ENCODE measurements at places on chromosomes 3 and 15.

GRCh38 chr3:157508461-157508860 lies 5.2 kb upstream of the VEPH1 start:
- DNase-seq: no peak

DNA sequence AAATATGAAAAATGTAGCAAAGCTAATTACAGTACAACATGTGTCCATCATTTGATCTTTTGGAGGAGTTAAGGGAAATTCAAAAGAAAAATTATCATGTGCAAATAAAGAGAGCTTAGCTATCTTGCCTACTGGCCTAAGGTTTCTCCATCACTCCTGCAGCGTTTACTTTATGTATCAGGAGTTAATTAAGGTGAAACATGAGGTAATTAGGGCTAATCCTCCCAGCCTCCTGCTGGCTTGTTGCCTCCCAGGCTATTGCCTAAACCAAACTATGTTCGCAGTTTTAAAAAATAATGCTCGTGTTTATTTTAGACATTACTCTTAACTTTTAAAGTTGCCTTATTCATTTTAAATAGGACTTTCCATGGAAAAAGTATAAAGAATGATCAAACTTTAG lies 367.5 kb downstream of the ROBO2 start:
- no peak for DNase-seq

- DNase-seq: no peak
Measured at GRCh38 chr15:68430471-68431036, 1.4 kb downstream of the ITGA11 start.

GRCh38 chr15:96349034-96349856 lies 18.7 kb downstream of the NR2F2 start:
- no peak for DNase-seq

DNA sequence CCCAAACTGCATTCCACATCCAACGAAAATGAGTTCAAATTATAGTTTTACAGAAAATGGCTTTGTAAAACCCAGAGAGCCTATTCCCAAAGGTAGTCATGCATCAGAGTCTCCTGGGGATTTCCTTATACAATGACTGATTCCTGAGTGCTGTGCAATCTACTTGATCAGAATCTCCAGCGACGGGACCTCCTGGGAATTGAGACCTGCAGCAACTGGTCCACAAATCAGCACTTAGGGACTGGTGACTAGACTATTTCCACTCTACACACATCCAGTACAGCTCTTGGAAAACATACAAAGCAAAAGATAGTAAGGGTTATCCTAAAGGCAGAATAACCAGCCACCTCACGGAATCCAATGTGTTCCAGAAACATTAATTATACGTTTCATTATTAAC lies 871.0 kb upstream of the CFAP20DC start:
- no peak for DNase-seq

DNA sequence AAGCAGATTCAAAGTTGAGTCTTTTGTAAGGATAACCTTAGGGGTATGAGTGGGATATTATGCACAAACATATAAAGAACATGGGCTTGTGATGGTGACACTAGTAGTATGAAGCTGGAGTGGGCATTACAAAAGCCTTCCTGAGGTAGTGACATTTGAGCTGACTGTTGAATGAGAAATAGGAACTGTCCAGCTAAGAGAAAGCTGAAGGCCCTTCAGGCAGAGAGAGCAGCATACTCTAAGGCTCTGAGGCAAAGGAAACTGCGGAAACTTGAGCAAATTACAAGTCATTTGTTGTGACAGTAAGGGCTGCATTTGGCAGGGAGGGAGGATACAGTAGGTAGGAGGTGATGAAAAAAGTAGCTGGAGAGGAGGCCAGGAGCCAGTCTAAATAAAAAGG lies 190.7 kb upstream of the CD96 start:
- DNase-seq: no peak

DNA sequence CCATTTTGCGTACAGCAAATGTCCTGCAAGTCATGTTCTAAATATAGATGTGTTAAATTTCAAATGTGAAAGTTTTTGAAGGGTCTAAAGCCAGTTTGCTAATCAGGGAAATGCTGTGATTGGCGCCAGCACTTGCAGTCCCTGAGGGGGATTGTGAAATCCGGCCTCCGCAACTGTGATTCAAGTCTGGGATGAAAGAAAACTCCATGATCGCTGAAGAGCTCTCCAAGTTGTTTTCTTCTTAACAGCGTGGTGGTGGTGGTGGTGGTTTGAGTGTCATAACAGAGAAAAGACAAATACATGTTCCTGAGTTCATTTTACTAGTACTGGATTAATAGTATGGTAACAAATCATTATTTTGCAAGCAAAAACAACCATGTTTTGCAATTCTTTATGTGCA lies 51.8 kb downstream of the MITF start:
- peak; percentile 84 for DNase-seq

DNA sequence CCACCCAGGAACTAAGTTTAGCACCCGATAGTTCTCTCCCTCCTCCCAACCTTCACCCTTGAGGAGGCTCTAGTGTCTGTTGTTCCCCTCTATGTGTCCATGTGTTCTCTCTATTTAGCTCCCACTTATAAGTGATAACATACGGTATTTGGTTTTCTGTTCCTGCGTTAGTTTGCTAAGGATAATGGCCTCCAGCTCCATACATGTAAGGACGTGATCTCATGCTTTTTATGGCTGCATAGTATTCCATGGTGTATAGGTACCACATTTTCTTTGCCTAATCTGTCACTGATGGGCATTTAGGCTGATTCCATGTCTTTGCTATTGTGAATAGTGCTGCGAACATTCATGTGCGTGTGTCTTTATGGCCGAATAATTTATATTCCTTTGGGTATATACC lies 66.9 kb upstream of the TRA2B start:
- DNase-seq: no peak

- no peak for DNase-seq
Measured at GRCh38 chr3:15404767-15405166, 22.6 kb downstream of the METTL6 start.

GRCh38 chr3:111963424-111963823 lies 15.4 kb upstream of the ABHD10 start:
- DNase-seq: no peak

DNA sequence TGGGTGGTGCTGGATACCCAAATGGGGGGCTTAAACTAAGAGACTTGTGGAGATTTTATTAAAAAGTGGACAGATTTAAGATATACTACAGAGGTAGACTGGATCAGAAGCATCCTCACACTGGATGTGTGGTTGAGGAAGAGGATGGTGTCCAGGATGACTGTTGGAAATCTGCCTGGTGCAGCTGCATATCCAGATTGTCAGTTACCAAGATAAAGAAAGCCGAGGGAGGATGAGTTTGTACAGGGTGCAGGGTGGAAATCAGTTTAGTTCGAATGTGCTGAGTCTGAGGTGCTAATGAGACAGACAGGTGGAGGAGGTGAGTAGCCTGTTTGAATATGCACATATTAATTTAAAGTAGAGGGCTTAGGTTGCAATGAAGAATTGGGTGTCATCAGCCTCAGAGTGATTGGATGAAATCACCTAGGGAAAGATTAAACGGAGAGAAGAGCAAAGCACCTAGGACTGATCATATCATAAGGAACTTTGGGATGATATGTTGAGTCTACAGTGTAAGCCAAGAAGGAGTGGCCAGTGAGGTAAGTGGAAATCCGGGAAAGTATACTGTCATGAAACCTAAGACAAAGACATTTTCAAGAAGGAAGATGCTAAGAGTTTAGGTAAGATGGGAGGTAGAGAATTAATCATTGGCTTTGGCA lies 74.1 kb upstream of the GOLGA8B start:
- DNase-seq: no peak

DNA sequence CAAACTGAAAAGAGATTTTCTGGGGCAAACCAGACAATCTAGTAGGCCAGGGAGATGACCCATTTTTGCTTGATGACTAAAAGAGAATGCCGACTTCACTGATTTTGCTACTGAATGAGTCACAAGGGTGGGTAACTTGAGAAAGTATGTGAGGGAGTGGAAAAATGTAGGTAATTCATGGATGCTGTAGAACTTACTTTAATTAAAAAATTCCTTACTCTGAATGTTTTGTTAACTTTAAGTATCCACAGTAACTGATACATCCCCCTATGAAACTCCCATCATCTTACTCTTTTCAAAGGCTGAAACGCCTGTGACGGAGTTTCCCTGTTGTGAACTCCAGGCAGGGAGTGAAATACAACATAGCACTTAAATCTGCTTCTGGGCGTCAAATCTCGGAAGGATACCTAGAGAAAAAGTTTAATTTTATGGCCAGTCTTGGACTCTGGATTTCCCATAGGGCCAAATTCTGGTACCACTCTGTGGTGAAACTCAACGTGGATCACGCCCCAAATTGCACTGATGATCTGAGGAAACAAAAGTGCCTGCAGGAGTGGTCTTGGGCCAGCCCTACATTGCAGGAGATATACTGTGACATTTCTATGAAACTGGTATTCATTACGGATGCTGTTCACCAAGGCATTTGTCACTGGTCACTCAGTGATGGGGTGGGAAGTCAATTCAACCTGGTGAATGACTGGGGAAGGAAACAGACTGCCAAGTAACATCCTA lies 24.0 kb downstream of the GOLIM4 start:
- DNase-seq: no peak

DNA sequence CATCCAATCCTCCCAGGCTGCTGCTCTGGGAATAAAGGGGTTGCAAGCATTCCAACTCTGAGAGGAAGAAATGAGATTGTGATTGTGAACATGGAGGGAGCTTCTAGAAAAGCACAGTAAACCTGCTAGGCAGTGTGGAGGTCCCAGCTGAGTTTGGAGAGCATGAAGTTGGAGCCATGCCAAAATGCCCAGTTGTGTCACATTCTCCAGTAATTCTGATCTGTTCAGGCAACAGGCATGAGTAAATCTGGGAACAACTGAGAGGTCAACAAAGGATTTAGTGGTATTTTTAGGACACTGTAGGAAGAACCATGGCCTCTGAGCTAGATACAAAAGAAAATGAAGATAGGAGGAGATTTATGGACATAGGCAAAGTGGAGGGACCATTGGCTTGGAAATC lies 74.7 kb downstream of the CYP19A1 start:
- no peak for DNase-seq

DNA sequence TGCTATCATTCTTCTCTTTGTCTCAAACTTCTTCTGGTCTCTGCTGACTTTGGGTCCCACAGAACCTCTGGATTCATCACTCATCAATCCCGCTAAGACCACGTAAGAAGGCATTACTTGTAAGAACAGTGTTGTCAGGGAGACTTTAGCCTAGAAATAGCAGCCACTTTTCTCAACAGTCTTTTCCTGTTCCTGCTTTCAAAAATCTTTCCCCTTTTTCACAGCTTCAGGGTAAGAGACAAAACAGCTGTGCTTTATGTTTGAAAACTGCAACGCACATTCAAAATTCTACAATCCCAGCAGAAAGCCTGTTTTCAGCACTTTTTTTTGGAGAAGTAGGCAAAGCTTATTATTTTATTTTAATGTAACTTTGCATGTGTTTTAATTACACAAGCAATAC lies 42.0 kb upstream of the FAM98B start:
- no peak for DNase-seq

- no peak for DNase-seq
Measured at GRCh38 chr3:158771577-158771976, 30.3 kb upstream of the MFSD1 start.

- no peak for DNase-seq
Measured at GRCh38 chr15:25545017-25545416, 106.2 kb upstream of the UBE3A start.

DNA sequence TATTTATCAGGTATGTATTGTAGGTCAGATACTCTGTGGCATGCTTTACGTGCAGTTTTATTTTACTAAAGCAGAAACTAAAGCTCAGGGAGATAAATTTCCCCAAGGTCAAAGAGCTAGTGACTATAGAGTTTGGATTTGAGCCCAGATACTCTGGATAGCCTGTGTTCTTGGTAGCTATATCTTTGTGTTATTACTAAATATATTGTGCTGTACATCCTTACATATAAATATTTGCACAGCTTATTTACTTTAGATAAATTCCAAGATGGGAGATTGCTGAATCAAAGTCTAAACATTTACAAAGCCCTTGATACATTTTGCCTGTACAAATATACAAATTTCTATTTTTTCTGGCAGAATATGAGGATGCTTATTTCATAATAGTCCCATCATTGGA lies 660.9 kb upstream of the NAALADL2 start:
- no peak for DNase-seq

- DNase-seq: peak; percentile 61
Measured at GRCh38 chr3:46538803-46539442, 27.2 kb downstream of the LRRC2 start.

GRCh38 chr15:42504631-42505030 lies 9.2 kb downstream of the SNAP23 start:
- no peak for DNase-seq

GRCh38 chr15:24659622-24660021 lies 16.0 kb upstream of the NPAP1 start:
- DNase-seq: no peak

DNA sequence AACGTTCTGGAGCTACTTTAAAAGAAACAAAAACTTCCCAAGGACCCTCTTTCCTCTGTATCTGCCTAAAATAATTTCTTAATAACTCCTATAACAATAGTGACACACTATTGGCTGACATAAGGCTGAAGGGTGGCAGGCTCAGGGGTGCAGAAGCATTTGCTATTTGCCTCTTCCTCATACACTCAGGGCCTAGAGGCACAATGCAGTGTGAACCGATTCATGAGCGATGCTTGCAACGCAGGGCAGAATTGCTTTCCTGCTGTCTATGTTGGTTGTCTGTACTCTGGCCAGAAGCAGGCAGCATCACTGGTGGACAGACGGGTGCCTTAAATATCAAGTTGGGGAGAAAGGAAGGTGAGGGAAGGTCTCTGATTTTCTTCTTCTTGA lies 157.4 kb downstream of the AGBL1 start:
- no peak for DNase-seq

- no peak for DNase-seq
Measured at GRCh38 chr3:80050826-80051601, 283.2 kb upstream of the ROBO1 start.

GRCh38 chr3:34016925-34017587 lies 218.6 kb downstream of the PDCD6IP start:
- no peak for DNase-seq

DNA sequence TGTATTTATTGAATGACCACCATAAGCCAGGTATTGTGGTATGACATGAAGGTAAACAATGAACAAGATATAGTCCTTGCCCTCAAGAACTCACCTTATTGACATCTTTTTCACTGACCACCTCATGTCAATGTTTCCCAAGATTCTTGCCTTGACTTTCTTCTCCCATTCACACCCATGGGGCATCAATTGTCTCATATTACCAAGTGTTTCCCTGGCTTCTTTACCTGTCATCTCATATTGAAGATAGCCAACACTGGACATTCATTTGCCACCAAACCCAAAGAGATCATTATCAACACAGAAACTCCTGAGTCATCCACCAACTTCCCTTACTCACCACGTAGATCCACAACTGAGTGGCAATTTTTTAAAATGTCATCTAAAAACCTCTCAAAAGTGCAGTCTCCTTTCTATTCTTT lies 2.2 kb downstream of the EFHB start:
- DNase-seq: no peak

DNA sequence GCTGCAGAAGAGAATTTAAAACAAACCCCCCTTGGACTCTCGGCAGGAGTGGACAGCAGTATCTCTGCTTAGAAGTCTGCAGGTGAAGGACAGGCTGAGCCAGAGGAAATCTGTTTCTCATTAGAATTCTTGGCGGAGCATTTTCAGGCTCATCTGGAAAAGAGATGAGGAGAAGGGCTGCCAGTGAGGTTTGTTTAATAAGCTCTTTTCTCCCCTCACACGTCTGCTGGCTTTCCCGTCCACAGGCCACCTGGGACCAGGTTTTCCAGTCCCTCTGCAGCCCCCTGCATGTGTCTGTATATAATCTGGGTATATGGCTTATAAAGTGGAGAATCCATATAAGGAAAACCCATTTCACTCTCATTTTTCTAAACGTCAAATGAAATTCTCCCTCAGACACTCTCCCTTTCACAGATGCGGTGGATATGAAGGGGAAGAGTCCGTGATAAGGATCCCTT lies 155.4 kb upstream of the TPM1 start:
- DNase-seq: no peak

Measured in heart left ventricle (tissue), 16 donors.